ENCODE measurements at places on chromosomes 11 and 22. TPM values are rescaled to one million over a fixed set of nuclear protein-coding genes. Genes with fewer than 3 reads are reported as not detected.

The RNASEH2C gene
- 39.8 TPM for total RNA-seq

The FBLN1 gene
- total RNA-seq: 1.0 TPM

DNA sequence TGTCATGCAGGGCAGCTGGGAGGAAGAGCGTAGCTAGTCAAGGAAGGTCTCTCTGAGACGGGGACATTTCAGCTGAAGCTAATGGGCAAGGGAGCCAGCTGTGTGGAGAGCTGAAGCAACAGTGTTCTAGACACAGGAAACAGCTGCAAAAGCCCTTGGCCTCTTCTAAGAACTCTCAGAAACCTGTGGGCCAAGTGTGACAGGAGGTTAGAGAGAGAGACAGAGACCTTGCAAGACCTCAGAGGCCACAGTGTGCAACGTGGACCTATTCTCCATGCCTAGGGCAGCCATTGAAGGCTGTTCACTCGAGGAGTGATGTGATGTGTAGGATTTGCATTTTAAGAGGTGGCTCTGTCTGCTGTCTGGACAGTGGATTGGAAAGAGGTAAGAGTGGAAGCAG is 48.7 kb upstream of the TNRC6B start:
- DNase-seq: peak; percentile 10

GRCh38 chr11:94747146-94747545 is 21.0 kb upstream of the AMOTL1 start:
- no peak for DNase-seq
